ENCODE measurements at places on chromosomes 7 and 10.

DNA sequence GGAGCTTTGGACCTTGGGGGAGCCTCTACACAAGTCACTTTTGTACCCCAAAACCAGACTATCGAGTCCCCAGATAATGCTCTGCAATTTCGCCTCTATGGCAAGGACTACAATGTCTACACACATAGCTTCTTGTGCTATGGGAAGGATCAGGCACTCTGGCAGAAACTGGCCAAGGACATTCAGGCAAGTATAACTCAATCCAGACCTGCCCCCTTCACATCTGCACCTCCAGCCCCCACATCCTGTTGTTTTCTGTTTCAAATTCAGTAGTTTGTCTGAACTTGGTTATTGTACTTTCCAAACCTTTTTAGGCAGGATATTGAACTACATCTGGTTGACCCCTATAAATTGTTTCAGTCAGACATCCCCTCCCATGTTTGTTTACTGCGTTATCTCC, 62.4 kb upstream of the CC2D2B start:
- DNase-seq, result no peak

DNA sequence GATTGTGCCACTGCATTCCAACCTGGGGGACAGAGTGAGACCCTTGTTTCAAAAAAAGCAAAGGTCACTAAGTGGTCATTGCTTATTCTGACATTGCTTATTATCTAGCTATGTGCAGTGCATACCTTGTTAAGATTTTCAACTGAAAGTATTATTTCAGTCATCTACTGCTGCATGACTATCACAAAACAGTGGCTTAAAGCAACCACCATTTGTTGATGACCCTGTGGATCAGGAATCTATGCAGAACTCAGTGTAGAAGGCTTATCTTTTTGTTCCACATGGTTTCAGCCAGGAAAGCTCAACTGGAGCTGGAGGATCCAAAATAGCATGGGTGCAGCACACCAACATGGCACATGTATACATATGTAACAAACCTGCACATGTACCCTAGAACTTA, 23.1 kb downstream of the THNSL1 start:
- no peak for DNase-seq

DNA sequence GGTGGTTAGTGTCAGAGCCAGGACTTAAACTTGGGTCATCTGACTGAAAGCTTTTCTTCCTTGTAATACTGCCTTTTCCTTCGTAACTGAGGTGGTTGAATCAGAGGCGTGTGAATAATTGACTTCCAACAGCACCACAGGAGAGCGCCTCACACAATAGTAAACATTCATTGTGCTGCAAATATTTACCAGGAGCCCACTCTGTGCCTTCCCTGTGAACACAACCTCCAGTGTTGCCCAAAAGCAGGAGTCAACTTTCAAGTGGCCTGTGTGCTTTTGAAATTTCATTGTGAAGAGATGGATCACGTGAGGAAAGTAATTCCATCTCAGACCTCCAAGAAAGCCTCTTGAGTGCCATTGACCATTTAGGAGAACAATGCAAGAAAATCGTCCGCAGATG, 60.2 kb downstream of the ADRA2A start:
- DNase-seq, result no peak

GRCh38 chr10:125709553-125710474, 9.7 kb upstream of the EDRF1 start:
- no peak for DNase-seq

DNA sequence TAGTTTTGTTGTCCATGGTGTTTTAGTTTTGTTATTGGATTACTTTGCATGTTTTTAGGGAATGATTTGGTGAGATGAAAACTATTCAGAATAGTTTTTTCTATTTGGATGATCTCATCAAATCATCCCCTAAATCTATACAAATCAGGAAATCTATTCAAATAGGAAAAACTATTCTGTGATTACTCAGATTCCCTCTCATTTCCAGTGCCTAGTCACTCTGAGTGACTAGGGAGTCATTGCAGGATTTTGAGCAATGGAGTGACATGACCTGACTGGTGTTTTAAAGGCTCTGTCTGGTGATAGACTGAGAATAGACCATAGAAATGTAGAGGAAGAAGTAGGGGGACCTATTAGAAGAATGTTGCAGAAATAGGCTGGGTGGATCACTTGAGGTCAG, 72.4 kb downstream of the TPST1 start:
- DNase-seq, result no peak

DNA sequence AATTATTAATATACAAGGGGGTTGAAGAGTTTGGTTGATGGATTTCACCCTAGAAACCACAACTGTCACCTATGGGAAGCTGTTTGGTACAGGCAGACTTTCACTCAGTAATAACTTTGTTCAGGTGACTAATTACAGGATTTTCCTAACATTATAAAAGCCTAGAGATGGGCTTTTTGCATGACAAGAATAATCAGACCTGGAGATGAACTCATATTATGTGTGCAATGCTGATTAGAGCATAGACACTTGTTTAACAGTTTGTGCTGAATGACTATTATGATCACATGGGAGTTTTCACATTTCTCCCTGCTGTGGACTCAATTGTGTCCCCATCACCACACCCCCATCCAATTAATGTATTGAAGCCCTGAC, 90.2 kb upstream of the STEAP4 start:
- DNase-seq, result no peak

- no peak for DNase-seq
These were observed 769.3 kb downstream of the MAGI2 start for GRCh38 chr7:78684201-78684600.

Measured in stimulated activated CD4-positive, alpha-beta T cell treated with anti-CD3 and anti-CD28 coated beads, Interleukin-1b, Interleukin-23, amount 100 ng/mL, for 1 hour (primary cell).